ENCODE measurements at places on chromosomes 16 and 17. TPM values are rescaled to one million over a fixed set of nuclear protein-coding genes. Genes with fewer than 3 reads are reported as not detected.

Gene LITAFD
- not detected for total RNA-seq

Gene OTOA
- total RNA-seq, result 0.09 TPM

Gene NMT1
- total RNA-seq, result 189 TPM

Gene PAGR1
- total RNA-seq, result 41.9 TPM

Gene ADORA2B
- 0.88 TPM for total RNA-seq

Gene FBXO31
- total RNA-seq, result 35.6 TPM

Gene ELMO3
- total RNA-seq, result 5.0 TPM

Gene NPIPA5
- total RNA-seq, result 16.7 TPM

Gene AIPL1
- not detected for total RNA-seq

Gene SPATA32
- not detected for total RNA-seq

Gene MT1G
- total RNA-seq, result 46.8 TPM

Gene HASPIN
- 16.6 TPM for total RNA-seq

Gene G6PC1
- not detected for total RNA-seq

Gene FAM171A2
- total RNA-seq, result 0.33 TPM

Gene CAVIN1
- 0.18 TPM for total RNA-seq

Gene HNF1B
- total RNA-seq, result 0.22 TPM

Gene SMIM22
- not detected for total RNA-seq

Gene TMC8
- total RNA-seq, result 117 TPM

Gene LGALS9
- total RNA-seq, result 9.8 TPM

Gene CRHR1
- total RNA-seq, result not detected

Gene DNAH2
- total RNA-seq, result not detected

Gene TEKT5
- total RNA-seq, result not detected

Gene PPP1R27
- total RNA-seq, result not detected

Gene CPHXL
- total RNA-seq, result not detected

Measured in CD8-positive, alpha-beta memory T cell (primary cell).